Stimulated activated CD4-positive, alpha-beta T cell treated with anti-CD3 and anti-CD28 coated beads, Interleukin-4, amount 100 ng/mL, for 4 hours (primary cell): ENCODE measurements at places on chromosomes 4 and X.
A peak's percentile ranks its signal among the peaks of the same experiment; 100 is the strongest.

- DNase-seq = peak; percentile 36
Measured at GRCh38 chr4:9703391-9703790, 78.0 kb upstream of the DRD5 start.

DNA sequence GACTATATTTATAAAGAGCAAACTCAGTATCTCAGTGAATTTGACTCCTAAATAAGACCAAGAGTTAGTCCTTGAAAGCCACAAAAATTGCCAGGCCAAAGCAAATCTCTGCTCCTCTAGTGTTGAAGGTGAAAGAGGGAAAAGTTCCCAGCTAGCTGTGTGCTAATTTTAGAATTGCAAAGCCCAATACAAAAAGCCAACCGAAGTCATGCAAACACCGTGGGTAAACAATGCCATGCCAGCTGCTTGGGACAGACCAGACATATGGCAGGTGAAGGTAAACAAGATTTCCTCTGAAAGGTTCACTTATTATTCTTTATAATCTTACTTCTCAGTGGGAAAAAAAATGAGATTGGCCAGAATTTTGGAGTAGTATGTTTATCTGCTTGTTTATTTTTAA lies 80.5 kb upstream of the LNX1 start:
- DNase-seq = no peak

DNA sequence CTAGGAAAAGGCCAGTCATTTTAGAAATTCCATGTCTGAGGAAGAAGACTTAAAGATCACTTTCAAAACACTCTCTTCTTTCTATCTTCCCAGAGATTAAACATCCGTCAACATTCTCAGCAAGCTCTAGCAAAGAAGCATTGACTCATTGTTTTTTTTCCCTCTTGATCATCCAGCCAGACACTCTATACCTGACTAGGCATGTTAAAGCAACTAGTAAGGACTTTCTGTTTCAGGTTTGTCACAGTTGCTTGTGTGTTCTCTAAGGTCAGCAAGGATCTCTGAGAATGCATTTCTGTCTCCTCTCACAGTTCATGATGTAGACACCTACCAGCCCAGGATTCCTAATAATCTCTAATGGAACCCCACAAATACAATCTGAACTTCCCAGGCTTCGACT lies 112.2 kb downstream of the IL13RA2 start:
- DNase-seq = no peak

- DNase-seq = no peak
Measured at GRCh38 chrX:101397779-101398178, 7.0 kb downstream of the RPL36A start.

- peak; percentile 50 for DNase-seq
Measured at GRCh38 chr4:165378745-165379677, at the start of gene CPE. Gene CPE (plus strand): TSS chr4:165379008. CDS start chr4:165379222, 214 bp downstream.

DNA sequence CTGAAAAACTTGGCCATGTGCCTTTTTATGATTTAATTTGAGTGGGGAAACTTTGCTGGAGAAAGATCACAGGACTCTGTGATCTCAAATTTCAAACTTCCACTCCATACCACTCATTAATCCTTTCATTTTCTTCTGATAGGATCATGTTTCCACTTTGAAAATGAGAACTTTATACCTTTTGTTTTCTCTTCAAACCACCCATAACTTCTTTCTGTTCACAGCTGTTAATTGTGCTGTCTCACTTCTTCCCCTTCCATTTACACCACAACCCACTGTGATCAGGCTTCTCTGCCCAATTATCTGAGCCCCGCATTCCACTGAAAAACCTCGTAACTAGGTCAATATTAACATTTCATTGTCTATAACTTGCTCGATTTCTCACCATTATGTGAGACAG lies 47.0 kb upstream of the ARSJ start:
- DNase-seq = no peak

DNA sequence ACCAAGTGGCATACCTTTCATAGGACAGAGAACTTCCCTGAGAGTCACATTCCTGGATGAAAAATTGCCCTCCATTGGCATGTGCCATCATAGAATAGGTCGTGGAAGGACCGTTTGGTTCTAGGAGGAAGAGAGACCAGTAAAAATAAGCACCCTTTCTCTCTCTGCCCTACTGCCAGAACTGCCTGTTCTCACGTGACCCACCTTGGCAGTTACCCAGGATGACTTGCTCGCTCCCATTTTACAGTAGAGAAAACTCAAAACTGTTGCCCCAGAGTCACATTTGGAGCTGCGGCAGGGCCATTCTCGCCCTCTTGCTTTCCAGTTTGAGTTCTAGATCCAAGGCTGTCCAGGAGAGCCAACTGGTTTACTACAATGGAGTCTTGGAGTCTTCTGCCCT lies 1.1 kb upstream of the NLGN3 start:
- DNase-seq = no peak

DNA sequence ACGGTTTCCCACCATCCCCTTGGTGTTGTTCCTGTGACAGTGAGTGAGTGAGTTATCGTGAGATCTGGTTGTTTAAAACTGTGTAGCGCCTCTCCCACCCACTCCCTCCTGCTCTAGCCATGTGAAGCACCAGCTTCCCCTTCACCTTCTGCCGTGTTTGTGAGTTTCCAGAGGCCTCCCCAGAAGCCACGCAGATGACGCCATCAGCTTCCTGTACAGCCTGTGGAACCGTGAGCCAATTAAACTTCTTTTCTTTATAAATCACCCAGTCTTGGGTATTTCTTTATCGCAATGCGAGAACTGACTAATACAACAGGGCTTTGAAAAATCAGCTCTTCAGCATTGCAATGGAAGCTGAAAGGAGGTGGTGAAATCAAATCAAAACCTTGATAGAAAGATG lies 50.0 kb downstream of the FGFBP1 start:
- DNase-seq = no peak

DNA sequence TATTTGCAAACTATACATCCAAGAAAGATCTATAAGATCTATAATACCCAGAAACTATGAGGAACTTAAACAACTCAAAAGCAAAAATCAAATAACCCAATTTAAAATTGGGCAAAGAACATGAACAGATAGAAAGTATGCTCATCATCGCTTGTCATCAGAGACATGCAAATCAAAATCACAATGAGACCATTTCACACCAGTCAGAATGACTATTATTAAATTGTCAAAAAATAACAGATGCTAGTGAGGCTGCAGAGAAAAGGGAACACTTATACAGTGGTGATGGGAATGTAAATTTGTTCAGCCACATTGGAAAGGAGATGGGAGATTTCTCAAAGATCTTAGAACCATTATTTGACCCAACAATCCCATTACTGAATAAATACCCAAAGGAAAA lies 1451.7 kb upstream of the ADGRL3 start:
- no peak for DNase-seq

DNA sequence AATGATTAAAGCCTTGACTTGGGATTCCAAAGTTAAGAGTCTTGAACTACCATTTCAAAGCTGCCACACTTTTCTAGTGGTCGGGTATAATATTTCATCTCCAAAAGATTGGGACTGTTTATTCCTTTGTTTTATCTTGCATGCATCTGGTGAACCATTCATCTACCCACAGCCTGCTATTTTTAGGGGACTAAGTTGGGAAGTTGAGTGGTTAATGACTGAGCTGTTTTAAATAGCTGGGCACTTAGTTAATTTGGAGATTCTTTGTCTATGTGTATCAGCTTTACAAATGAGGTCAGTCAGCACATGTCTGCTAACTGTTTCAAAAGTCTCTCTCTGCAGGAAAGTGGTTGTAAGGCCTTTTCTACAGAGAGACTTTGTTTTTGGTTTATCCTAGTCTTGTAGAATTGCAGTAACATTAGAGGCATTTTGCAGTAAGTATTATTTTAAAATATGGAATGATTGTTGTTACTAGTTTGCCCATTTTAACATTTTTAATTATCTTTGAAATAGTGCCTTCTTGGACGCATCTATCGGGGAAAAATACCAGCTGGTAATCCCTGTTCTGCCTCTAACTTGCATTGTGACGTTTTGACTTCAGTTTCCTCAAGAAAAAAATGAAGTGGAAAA lies 8.2 kb downstream of the BMP2K start:
- DNase-seq = no peak

DNA sequence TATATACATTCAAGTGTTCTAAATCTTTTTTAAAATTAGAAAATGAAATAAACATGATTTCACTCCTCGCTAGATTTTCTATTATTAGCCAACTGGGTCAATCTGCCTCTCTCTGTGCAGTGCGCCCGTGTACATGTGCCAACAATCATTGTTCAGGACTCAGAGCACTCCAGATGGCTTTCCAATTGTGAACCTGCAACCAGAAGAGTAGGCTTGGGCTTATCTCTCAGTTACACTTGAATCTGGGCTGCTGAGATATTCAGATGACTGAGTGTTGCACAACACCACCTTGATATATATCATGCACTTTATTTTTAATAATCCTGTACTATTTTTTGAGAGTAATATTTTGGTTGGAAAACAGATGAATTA lies 184.0 kb upstream of the FSTL5 start:
- no peak for DNase-seq

GRCh38 chr4:8457646-8458252 lies 17.2 kb downstream of the TRMT44 start:
- no peak for DNase-seq

DNA sequence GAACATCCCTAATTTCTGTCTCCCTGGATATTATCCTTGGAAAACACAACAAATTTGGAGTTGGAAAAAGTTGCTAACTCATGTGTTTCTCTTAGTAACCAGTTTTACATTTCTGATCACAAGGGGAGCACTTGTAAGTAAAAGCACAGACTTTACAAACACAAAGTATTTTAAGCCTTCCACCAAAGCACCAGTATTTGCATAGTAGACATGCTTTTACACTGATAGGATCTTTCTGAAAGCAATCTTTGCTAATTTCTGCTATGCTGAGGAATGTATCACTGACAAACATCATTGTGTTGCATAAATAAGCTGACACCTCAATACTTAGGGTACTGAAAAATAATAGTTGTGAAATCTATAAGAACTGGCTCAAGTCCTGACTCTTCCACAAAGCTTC lies 100.6 kb downstream of the MID1 start:
- DNase-seq = no peak

- DNase-seq = no peak
Measured at GRCh38 chr4:123893011-123893981, 496.7 kb downstream of the SPRY1 start.

- no peak for DNase-seq
Measured at GRCh38 chr4:127450276-127450675, 182.5 kb upstream of the INTU start.

- DNase-seq = no peak
Measured at GRCh38 chr4:100880011-100880410, 362.2 kb upstream of the EMCN start.

- DNase-seq = no peak
Measured at GRCh38 chrX:44954562-44954961, 81.6 kb downstream of the KDM6A start.
